ENCODE measurements at places on chromosomes 5 and 9.

GRCh38 chr5:82332064-82332855, 54.1 kb upstream of the RPS23 start:
- no peak for DNase-seq

GRCh38 chr5:83256091-83256780, 178.9 kb downstream of the XRCC4 start:
- DNase-seq: no peak

GRCh38 chr5:37770786-37771185, 69.1 kb downstream of the GDNF start:
- DNase-seq: no peak

DNA sequence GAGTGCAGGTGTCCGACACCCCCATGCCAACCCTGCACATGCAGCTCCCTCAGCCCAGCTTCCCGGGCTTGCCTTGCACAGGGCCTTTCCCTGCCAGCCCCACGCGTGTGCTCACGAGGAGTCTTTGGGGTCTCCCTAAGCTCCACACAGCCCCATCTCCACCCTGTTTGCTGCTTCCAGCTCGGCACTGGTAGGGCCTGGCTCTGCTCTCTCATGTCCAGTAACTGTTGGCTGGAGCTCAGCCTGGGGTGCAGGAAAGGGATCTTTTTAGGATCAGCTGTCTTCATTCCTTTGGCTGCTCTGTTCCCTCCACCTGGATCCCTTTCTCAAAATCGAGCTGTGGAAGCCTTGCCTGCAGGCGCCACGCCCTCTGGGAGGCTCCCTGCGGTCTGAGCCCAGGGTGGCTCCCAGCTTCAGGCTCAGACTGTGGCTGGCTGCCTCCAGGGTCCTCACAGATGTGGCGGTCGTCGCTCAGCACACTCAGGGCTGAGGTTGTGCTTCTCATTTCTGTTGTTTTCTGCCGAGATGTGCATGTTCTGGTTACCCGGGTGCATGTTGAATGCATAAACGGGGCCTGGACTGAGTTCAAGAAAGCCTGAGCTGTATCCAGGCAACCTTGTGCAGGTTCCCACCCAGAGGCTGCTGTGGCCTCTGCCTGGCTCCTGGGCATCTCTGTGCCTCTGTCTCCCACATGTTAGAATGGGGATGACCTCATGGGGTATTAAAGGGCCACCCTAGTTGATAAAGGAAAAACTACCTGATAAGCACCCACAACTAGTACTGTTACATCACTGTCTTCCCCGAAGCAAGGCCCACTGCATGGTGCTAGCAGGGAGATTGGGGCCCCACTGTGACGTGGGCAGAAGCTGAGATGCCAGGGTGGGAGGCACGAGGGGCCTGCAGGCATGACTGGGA, 4.3 kb downstream of the CACNA1B start:
- no peak for DNase-seq

DNA sequence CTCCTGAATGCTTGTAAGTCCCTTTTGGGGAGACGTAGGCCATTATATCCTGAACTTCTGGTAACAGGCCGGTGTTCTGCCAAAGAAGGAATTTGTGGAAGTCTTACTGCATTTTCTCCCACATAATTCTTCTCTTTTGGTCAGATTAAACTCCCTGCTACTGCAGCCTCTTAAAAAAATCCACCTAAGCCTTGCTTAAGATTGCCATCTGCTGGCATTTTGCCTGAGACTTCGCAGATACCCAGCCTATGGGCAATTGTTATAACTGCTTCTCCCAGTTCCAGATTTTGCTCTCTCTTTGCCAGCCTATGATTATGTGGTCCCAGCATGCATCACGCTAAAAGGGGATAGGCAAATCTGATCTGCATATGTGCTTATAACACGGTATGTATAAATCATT, 391.6 kb upstream of the CHD1 start:
- peak; percentile 23 for DNase-seq

GRCh38 chr5:179698935-179699615, at the start of gene CANX:
Gene CANX, plus strand, starts transcription at chr5:179698967. Its CDS starts 6,715 bp downstream, at chr5:179705682.
- DNase-seq: peak; percentile 18

DNA sequence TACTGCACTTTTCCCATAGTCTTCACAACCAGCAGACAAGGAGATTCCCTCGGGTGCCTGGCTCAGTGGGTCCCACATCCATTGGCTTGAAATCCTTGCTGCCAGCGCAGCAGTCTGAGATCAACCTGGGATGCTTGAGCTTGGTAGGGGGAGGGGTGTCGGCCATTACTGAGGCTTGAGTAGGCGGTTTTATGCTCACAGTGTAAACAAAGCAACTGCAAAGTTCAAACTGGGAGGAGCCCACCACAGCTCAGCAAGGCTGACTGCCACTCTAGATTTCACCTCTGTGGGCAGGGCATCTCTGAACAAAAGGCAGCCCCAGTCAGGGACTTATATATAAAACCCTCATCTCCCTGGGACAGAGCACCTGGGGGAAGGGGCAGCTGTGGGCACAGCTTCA, 512.3 kb upstream of the MPDZ start:
- DNase-seq: no peak

- DNase-seq: no peak
These were observed 14.8 kb downstream of the ROR2 start for GRCh38 chr9:91935066-91935749.

- DNase-seq: peak; percentile 13
These were observed 453.2 kb downstream of the CDH18 start for GRCh38 chr5:19534751-19535150.

DNA sequence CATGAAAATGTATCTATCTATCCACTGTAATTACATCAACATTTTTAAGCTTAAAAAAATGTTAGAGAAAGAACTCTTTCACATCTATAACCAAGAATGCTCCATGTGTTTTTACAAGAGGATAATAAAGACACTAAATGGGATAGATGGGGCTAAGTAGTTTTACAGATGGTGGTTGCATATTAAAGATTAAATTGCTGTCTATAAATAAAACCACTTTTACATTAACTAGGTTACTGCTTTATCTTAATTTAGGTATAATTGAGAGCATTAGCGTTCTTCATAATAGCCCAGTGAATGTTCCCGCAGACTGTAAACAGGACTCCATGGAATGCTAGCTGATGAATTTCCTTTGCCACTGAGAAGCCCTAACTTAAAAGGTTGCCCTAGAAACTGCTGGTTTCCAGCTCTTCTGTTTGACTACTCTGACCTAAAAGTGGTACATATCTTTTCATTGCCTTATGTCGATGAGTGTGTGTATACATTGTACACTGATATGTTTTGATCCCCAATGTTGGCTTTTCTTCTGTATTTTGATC, 117.9 kb downstream of the SGCD start:
- DNase-seq: no peak

GRCh38 chr9:115923903-115924668, 229.5 kb upstream of the PAPPA start:
- DNase-seq: no peak

DNA sequence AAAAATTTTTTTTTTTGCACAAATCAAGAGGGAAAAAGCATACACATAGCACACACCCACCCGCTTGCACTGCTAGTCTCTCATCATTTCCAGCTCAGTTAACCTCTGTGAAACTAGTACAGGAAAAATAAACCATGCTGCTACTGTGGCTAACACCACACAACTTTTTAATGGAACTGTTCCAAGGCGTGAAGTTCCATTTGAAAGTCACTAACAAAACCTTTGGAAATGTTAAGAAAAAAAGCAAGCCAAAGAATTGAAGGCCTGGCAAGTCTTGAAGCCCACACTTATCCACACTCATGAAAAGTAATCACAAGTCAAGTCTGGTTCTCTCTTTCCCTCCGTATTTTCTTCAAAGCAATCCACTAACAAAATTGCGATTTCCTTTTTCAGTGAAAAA, 116.3 kb downstream of the FANCC start:
- no peak for DNase-seq

DNA sequence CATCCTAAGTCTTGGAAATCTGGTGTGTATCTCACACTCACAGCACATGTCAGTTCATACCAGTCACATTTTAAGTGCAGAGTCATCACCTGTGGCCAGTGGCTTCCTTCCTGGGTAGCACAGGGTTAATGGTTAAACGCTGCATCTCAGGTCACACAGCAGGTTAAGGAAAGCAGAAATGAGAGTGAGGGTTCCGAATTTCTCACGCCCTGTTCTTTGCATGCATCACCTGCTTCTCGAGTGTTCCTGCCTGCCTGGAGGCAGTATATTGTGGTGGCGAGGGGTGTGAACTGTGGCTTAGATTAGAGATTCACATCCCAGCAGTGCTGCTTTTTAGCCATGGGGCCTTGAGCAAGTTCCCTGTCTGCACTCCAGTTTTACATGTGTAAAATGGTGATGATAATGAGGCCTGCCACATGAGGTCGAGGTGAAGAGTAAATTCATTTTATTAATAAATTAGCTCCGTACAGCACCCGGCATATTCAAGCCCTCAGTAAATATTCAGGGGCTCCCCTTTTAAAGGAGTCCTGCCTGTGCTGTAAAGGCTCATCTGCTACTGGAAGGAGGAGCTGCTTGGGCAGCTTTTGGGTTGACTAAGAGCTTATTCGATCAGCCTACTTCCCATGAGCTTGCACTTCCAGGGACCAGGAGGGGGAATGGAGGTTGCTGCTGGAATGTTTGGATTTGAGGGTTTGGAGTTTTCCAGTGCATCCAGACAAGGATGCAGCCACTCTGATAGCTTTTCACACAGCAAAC, 61.1 kb upstream of the SAP30L start:
- DNase-seq: no peak

- DNase-seq: no peak
These were observed 22.2 kb upstream of the CFAP157 start for GRCh38 chr9:127684576-127684975.

DNA sequence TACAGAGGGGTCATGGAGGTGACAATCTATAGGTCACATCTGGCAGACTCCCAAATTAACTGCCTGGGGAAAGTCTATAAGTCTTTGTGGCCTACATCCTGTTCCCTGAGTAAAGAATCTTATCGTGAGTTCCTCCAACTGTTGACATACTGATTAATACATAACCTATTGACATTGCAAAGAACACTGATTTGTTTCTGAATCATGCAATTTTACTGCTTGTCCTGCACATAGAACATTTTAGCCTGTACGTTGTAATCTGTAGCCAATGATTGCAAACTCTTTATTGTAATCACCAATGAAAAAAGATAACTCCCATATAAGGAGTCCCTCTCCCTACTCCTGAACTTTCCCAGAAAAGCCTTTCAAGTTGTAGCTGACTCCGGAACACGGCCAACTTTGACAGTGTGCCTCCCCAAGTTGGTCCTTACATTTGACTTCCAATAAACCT, 18.8 kb upstream of the OR2K2 start:
- peak; percentile 2 for DNase-seq

GRCh38 chr5:59711310-59711709, 182.2 kb downstream of the PDE4D start:
- no peak for DNase-seq

DNA sequence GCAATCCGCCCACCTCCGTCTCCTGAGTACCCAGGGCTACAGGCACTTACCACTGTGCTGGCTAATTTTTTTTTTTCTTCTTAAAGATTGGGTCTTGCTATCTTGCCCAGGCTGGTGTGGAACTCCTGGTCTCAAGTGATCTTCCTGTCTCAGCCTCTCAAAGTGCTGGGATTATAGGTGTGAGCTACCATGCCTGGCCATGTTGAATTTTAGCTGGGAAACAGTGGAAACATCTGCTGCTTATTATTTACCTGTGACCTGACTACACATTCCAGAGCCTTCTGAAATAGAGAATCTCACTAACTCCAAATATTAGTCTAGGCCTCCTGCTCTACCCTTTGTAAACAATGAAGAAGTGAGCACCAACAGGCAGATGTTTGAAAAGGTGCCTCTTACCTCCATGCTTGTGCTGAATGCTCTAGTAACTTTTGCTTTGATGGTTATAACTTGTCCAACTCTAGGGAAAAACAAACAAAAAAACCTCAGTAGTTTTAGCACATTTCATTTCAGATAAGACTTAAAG, 22.5 kb downstream of the ACOT12 start:
- DNase-seq: no peak

GRCh38 chr5:171882118-171882517, 96.5 kb downstream of the SMIM23 start:
- no peak for DNase-seq

GRCh38 chr9:70374962-70375618, 39.4 kb downstream of the KLF9 start:
- no peak for DNase-seq

DNA sequence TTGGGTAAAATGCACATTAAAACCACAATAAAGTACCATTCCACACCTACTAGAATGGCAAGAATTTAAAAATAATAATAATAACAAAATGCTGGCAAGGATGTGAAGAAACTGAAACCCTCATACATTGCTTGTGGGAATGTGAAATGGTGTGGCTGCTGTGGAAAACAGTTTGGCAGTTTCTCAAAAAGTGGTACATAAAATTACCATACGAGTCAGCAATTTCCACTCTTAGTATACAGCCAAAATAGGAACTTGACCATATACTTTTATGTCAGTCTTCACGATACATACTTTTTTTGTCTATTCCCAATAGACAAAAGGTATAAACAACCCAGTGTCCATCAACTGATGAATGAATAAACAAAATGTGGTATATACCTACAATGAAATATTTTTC, 15.6 kb downstream of the FKBP15 start:
- DNase-seq: no peak

- DNase-seq: no peak
These were observed 399.1 kb downstream of the MAN2A1 start for GRCh38 chr5:110088676-110089436.

- no peak for DNase-seq
These were observed 929.7 kb upstream of the SEMA6A start for GRCh38 chr5:117504305-117504704.

DNA sequence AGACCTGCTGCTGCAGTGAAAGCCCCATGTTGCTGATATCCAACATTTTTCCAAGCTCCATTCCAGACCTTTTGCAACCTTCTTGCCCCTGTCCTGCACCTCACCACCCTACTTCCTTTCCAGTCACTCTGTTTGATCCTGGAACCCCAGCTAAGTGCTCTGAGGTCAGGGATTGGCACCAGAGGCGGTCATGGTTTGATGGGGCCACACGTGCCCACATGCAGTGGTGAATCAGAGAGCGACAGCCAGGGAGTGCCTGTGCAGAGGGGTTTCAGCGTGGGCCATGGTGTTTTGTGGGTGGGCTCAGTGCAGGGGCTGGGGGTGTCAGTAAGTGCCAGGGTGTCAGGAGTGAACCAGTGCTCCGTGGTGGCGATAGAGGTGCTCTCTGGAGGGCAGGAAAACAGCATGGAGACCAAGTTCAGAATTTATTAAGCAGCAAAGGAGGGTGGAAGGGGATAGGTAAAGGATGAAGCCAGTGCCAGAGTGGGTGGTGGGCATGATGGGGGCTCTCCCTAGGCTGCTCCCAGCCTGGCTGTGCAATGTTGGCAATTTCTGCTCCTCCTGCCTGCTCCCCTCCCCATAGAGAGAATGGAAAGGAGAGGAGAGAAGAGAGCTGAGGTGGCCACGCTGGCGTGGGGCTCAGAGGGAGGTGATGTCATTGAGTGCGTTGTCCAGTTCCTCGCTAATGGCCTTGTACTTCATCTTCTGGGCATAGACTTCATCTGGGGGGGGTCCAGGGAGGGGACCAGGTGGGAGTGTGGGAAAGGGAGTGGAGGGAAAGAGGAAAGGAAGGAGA, 7.0 kb downstream of the TPM2 start:
- DNase-seq: no peak

Measured in HT1080 (cell line).